ENCODE measurements at places on chromosomes 6 and 20. TPM values are rescaled to one million over a fixed set of nuclear protein-coding genes. Genes with fewer than 3 reads are reported as not detected.

The DDX43 gene
- total RNA-seq = 3.7 TPM

- DNase-seq = no peak
These were observed 82.5 kb downstream of the CD83 start for GRCh38 chr6:14200047-14200446.

- DNase-seq = no peak
These were observed 265.3 kb upstream of the TCF21 start for GRCh38 chr6:133623621-133624020.

The NOX3 gene
- total RNA-seq = not detected

DNA sequence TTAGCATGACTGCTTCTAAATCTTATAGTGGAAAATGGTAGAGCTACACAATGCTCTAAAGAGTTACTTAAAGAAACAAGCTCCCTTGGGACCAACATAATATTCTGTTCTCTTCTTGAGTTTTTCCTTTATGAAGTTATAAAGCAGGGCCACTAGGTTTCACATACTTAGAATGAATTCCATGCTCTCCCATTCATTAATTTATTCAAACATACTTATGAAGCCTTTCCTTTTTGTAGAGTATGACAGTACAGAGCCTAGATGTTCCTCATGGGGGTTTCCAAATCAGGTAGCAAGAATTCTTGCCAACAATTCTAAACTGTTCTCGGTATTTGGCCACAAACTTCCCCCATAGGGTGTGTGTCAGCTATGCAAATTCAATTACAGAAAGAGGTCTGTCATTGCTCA, 20.6 kb upstream of the FABP7 start:
- DNase-seq = no peak

DNA sequence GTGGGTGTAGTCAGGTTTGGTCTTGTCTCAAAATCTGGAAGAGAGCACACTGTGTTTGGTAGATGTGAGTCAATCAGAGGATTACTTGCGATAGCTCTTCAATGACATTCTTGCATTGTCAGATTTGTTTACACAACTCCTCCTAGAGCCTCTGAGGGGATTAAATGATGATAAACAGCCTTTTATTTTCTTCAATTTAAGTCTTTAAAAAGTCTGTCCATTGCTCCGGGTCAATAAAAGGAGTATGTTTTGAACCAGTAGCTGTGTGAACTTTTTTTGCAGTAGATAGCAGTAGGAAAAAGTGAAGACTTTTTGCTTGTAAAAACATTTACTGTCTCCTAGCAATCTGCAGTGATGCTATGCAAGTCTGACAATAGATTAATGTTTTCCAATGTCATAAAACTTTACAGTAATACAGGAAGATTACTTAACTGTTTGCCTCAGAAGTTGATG, 49.9 kb downstream of the GJA1 start:
- DNase-seq = no peak

- no peak for DNase-seq
These were observed 182.3 kb downstream of the KIF16B start for GRCh38 chr20:16390991-16391390.

The CST4 gene
- total RNA-seq = not detected

GRCh38 chr6:4093288-4093687, 14.4 kb upstream of the FAM217A start:
- no peak for DNase-seq

GRCh38 chr20:59643615-59644061, 39.3 kb downstream of the PHACTR3 start:
- DNase-seq = no peak

The PRPH2 gene
- 2.0 TPM for total RNA-seq

DNA sequence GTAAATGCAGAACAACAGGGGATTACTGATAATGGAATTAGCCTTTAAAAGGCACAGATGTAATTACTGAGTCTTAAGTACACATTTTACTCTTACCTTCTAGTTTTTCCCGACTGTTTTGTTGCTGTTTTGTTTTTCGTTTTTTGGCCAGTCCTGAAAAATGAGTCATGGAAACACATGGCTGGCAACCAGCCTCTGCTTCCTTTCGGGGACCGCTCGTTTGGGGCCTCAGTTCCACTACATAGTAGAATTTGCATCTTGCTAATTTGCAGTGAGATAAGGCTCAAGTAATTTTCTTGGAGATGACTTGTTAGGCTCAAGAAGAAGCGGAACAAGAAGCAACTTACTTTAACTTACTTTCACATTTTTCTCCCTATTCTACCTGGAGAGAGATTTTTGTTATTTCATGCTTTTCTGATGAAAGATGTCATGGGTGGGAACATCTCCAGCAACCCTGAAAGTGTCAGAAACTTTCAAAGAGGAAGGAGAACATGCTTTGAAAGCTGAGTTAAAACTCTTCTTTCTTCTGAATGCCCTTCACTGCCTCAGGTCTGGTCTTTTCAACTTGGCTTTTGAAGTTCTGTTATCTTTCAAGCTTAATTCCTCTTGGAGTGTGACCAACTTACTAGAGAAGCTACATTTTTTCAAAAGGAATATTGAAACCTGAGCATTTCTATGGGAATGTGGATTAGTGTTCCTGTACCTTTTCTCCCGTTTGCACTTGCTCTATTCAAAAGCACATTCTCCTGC, 71.5 kb upstream of the HDAC2 start:
- DNase-seq = no peak

Measured in uterus (tissue), 4 donors.